AG04450 (cell line): ENCODE measurements at places on chromosomes 6 and 20.

- DNase-seq, result no peak
Observed at GRCh38 chr20:595330-596308, 14.5 kb downstream of the TCF15 start.

DNA sequence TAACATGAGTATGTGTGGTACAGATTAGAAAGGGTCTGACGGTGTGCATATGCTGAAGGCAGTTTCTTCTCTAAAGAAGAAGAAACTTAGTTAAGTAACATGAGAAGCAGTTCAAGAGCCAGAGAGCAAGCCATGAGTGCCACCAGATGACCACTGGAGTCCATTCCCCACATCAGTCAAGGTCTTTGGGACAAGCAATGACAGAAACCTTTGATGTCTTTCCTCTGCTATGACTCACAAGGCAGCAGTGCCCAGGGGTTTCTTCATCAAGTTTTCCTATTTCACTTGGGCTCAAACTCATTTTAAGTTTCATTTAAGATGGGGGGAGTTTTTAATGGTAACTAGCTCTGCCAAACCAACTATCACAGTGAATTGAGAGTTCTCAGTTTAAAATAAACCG, 303.8 kb upstream of the TBX18 start:
- DNase-seq, result no peak

GRCh38 chr6:163579880-163580295, 165.4 kb downstream of the QKI start:
- DNase-seq, result no peak

GRCh38 chr6:156699017-156699421, 78.2 kb upstream of the ARID1B start:
- no peak for DNase-seq

DNA sequence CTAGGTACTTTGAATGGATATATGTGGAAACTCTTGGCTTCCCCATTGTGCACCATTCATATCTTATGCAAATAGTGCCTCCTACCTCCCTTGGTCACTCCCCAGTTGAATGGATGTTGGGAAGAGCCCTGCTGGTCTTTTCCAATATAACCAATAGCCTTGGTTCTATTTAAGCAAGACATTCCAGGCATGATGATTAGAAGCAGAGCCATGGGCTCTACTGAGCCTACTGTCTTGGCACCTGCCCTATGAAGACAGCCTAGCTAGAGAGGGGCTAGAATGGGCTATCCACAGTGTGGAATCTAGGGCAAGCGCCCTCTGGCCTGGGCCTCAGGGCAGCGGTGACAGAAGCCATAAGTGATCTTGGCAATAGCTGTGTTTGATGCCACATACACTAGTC, 15.6 kb downstream of the SLC17A1 start:
- no peak for DNase-seq

- DNase-seq, result no peak
Observed at GRCh38 chr6:107877968-107878367, 53.9 kb upstream of the SCML4 start.

DNA sequence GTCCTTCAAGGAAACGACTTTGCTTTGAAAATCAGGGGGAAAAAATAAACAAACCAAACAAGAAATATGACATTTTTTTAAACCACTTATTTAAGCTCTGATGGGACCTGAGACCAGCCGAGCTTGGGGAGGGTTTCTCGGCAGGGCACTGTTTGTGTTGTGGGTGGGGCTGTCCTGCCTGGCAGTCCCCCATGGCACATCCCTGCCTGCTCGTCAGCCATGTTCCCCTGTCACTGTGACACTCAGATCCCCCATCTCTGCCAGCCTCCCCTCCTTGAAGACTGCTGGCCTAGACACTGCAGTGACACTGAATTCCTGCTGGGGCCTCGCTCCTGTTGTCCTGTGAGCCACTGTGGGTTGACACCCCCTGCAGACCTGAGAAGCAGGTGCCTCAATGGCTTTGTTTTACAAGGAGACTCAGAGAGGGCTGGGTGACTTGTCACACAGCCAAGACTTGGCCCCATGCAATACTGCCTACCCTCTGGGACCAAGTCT, 95.1 kb upstream of the PTPN1 start:
- DNase-seq, result no peak

DNA sequence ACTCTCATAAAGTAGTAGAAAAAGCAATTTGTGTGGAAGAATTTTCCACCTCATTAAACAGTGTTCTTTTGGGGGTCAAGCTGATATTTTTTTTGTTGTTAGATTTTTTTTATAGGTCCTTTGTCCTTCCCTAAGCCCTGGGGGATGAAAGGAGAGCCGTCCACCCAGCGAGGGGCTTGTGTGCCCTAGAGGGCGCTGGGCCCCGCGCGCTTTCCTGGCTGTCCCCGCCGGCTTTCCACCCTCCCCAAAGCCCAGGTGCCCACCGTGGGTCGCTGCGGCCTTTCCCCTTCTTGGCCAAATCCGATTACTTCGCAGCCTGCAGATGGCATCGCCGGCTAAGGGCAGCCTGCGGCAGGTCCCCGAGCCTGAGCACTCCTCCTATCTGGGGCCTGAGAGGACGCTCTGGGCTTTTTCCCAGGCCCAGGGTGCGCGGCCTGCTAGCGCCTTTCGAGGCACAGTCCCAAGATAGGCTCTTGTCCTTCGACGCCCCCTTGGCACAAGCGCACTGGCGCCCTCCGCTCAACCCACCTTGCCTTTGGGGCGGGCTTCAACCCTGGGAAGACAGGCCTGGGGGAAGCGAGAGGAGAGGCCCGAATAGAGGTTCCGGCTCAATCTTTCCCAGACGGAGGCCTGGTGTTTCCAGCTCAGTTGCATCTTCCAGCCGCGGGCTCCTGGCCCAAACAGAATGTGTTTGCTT, 33.6 kb downstream of the TFAP2A start:
- DNase-seq, result no peak

- no peak for DNase-seq
Observed at GRCh38 chr6:73362358-73362757, at the start of gene KHDC3L. TSS of gene KHDC3L (plus strand) at chr6:73362658. CDS start at chr6:73362730, 72 bp downstream.

DNA sequence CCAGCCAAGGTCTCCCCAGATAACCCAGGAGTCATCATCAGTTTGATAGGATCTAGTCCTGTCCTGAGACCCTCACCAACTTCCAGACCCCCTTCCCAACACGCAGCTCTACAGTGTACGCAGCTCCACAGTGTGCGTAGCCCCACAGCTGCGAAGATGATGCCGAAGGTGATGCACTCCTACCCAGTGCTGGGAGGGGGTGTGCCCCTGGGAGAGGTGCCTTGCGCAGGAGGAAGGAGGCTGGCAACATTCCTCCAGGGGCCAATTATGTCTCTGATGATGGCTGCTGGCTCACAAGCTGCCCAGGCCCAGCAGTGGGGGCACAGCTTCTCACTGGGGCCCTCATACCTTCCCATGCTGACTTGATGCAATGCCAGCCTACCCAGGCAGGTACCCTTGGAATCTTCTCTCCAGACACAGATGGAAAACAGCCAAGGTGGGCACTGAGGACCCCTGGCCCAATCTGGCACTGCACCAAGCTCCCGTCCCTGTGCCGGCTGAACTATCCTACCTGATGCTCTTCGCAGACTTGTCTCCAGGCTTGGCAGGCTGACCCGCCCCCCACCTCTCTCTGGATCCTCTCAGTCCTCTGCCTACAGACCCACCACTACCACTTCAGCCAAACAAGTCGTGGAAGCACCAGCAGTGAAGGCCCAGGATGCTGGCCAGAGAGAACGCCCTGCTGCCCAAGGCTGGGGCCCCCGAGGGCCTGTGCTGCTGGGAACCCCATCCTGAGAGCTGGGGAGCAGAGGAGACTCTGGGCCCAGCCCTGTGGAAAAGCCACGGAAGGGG, 1.4 kb downstream of the ZNF512B start:
- DNase-seq, result no peak
